ENCODE measurements at places on chromosomes 11 and 22.

- DNase-seq = no peak
Measured at GRCh38 chr11:30210357-30210756, 20.5 kb upstream of the FSHB start.

DNA sequence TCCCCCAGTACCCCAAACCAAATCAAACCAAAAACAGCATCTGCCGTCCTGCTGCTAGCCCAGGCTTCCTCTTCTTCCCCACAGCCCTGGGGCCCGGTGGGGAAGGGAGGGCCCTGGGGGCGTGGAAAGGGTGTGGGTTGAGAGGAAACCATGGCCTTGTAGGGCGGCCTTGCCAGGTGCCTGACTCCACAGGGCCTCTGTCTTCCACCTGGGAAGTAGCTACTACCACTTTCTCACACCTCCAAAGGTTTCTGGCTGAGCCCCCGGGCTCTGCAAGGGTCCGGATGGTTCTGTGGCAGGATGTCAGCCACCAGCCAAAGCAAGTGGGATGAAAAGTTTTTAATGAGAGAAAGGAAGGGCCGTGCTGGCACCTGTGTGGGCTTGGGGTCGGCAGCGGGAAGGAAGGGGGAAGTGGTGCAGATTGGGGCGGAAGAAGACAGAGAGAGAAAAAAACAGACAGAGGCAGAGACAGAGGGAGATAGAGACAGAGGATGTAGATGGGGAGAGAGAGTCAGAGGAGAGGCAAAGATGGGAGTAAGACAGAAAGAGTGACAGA is 10.5 kb downstream of the TPST2 start:
- peak; percentile 47 for DNase-seq

DNA sequence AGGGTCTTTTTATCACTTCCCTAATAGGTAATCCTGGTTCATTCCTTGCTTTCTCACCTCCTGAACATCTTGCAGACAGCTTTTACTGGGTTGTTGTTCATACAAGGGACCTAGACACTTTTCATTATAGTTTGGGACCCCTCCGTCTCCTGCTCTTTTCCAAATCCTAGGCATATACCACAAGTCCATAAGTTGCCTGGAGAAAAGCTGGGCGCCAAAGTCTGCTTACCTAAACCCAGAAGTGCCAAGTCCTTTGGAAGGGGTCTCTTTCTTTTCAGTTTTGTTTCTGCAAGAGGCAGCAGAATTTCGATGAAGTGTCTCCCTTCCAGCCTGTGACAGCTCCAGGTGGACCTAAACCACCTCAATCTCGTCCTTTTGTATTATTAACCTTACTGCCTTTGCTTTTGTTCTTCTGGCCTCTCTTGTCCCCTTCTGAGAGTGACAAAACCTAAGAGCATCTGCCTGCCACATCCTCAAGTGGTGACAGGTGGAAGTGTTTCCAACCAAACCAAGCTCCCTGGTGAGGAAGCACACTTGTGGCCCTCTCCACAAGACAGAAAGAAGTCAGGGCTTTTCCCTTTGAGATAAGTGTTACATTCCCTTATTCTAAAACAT is 19.5 kb upstream of the P2RY6 start:
- DNase-seq = peak; percentile 41

DNA sequence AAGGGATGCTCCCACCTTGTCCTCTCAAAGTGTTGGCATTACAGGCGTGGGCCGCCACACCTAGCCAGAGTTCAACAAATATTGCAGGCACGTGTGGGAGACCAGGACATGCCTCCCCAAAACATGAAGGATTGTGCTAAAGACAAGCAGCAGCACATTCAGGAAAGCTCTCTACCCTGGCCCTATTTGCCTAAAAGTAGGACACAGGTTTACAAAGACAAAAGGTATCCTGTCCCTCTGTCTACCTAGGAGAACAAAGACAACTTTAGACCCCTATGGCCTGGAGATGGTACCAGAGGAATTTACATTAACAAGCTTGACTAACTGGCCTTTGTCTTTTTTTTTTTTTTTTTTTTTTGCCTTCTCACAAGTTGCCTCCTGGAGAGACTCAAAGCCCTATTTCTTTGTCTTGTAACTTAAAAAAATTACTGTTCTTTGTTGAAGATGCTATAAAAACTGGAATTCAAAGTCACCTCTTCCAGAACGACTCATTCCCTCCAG is 859 bp upstream of the ACCS start:
- peak; percentile 4 for DNase-seq

DNA sequence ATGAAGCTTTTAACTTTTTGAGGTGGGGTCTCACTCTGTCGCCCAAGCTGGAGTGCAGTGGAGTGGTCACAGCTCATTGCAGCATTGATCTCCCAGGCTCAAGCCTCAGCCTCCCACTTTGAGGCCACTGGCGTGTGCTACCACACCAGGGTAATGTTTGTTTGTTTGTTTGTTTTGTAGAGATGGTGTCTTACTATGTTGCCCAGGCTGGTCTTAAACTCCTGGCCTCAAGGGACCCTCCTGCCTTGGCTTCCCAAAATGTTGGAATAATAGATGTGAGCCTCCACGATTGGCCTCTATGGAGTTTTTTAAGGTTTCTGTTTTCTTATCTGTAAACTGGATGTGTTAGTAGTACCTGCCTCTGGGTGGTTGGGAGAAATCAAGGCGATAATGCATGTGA is 41.4 kb downstream of the MED15 start:
- no peak for DNase-seq

- no peak for DNase-seq
Measured at GRCh38 chr11:127962416-127962815, 624.9 kb downstream of the ETS1 start.

- DNase-seq = no peak
Measured at GRCh38 chr11:68942751-68943271, 38.0 kb downstream of the MRGPRD start.

DNA sequence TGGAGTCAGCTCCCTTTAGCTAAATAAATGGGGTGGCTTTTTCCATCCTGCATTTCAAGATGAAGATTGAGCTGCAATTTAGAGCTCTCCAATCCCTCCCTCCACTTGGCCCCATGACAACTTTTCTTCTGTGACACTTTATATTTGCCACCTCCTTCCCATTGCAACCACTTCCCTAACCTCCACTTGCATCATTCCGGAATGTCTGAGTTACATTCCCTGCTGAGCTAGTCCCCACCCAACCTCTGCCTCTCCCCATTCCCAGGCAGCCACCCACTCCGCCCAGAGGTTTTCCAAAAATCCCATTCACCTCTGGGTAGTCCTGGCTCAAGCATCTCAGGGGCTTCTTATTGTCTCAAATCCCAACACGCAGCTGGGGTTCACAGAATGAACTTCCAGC is 24.7 kb downstream of the PC start:
- DNase-seq = no peak

DNA sequence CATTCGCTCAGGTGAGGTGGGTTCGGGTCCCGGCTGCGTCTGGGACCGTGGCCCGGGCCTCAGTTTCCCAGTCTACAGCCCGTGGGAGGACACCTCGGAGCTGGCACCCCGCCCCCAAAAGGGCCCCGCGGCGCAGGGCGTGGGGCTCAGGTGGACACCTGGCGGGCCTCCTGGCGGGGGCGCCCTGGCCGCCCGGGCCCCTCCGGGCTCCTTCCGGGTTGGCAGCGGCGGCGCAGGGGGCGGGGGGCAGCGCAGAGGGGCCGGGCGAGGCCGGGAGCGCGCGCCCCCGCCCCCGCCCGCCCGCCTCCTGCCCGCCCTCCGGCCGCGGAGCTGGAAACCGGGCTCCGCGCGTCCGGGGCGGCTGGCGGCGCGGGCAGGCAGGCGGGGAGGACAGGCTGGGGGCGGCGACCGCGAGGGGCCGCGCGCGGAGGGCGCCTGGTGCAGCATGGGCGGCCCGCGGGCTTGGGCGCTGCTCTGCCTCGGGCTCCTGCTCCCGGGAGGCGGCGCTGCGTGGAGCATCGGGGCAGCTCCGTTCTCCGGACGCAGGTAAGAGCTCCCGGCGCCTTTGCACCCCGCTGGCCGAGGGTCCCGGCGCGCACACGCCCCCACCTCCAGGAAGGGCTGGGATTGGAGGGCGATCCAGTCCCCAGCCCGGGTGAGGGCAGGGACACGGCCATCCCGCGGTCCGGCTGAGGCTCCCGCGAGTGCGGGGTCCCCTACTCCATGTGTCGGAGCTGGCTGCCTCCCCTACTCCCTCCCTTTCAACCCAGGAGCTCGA is at the start of gene EMID1:
Gene EMID1, plus strand, starts transcription at position 303 of the 778 bp plus-strand sequence. Its CDS starts 143 bp downstream, at position 446.
- DNase-seq = peak; percentile 37

DNA sequence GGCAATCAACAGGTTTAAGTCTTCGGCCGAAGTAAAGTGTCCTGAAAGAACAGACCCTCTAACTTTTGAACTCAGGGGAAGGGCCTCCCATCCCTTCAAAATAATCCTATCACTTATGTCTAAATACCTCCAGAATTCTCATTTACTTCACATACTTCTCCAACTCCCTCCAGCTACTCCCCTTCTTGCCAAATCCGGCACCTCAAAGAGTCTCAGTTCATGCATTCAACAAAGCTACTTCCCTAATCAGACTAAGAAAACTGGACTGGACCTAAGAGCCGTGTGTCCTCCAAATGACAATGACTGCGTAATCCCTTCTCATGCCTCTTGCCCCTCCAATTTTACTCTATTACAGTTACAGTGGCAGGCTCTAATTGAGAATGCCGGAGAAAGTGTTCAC is 1.3 kb downstream of the DDB1 start:
- no peak for DNase-seq

- peak; percentile 86 for DNase-seq
Measured at GRCh38 chr22:20079745-20080444, at the start of gene DGCR8. TSS of gene DGCR8 (plus strand) at chr22:20080241. CDS start at chr22:20085964, 5,723 bp downstream.

- DNase-seq = no peak
Measured at GRCh38 chr11:102286292-102286691, 31.0 kb upstream of the BIRC3 start.

DNA sequence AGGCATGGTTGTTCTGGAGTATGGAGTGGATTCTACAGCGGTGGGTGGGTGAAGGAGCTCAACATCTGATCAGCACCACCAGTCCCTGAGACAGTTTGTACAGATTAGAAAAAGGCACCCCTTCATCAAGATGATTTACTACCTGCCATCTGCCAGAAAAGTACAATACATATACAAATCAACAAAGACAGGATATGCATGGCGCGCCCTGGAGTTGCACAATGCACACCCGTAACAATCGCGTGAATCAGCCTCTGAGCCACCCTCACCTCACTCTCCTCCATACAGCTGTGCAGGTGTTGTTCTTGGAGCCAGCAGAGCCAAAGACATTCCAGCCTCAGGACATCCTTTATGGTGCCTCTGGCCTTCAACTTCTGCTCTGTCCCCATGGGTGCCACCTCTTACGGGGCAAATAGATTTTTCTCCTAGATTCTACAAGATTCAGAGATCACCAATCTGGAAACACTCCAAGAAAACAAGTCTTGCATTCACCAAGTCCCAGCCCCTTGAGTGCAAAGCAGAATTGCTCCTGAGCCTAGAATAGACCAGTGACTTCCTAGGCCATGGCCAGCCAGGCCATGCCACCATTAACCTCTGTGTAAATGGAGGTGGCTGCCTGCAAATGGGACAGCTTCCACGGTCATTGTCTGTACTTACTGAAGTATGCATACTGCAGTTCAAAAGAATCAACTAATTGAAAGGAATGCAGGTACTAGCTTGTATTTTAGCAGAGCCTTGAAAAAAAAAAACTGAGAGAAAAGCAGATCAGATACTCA is 490.9 kb downstream of the SOX6 start:
- DNase-seq = no peak

DNA sequence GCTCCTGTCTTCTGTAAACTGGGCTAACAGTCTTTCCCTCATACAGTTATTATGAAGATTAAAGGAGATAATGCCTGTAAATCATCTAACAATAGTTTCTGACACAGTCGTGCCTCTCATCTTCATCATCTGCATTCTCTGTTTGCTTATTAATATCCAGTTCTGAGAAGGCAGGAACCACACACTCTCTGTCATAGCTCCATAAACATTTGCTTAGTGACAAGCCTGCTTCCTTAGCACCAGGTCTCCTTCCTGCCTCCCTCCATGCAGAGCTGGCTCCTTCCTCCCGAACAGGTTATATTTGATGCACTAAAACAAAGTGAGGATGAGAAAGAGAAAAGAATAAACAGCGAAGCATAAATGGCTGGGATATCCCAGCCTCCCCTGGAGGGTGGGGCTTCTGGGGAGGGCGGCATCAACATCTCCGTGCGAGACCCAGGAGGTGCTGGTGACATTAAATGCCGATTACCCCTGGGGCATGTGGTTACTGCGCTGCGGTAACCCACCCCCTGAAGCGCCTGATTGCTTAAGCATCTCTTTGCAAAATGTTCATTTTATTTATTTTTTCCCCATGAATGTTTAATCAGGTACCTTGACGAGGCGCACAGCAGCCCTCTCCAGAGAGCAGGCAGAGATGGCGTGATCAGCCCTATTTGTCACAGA is 404.9 kb downstream of the NXPE2 start:
- DNase-seq = no peak

GRCh38 chr11:23789938-23790371 is 706.9 kb upstream of the LUZP2 start:
- no peak for DNase-seq

DNA sequence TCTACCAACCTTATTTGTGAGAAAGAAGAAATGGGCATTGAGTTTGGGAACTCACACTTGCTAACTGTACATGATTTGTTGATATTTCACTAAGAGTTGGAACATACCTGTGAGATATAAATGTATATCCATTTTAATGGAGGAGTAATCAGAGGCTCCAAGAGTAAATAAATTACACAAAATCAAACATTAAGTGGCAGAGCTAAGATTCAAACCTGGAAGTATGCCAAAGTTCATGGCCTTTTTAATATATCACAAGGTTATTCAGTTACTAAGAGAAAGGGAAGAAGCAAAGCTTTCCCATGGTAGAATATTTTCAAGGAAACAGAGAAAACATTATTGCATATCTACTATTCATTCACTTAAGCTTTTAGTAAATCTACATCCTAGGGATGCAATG is 1641.1 kb downstream of the FAM181B start:
- no peak for DNase-seq

DNA sequence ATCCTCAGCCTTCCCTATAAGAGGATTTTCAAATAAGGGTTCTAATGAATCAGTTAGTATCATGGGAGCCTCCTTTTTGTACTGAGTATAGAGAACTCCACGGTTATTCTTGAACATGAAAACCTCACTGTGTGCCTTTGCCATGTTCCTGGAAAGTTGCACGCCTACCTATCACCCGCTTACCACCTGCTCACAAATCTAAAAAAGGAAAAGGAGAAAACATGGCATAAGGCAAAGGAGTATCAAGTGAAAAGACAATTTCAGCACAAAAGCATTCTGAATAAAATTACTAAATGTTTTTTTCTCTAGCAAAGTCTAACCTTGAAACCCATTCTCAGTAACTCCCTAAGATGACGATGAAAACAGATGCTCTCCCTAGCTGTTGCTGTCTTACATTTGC is 511.8 kb upstream of the API5 start:
- DNase-seq = no peak

GRCh38 chr22:30036656-30037055 is 43.6 kb upstream of the HORMAD2 start:
- no peak for DNase-seq

GRCh38 chr11:47356998-47357329 is 4.5 kb upstream of the MYBPC3 start:
- no peak for DNase-seq

DNA sequence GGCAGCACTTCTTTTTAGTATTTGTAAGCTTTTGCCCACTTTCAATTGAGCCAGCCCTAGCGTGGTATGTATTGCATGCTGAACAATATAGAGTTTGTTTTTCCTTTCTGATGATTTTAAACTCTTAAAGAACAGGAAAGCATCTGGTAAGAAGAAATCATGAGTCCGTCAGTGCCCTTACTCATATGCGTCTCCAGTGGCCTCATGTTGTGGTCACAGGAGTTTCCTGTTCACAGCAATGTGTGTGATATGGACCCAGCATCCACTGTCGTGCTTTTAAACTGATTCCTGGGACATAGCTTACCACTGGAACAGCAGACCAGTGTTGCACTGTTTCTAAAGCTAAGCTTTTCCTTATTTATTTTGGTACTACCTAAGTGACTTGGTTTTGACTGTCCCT is 40.1 kb downstream of the BID start:
- no peak for DNase-seq

- DNase-seq = no peak
Measured at GRCh38 chr22:50211147-50211546, 10.3 kb downstream of the SELENOO start.
